Stimulated activated CD8-positive, alpha-beta memory T cell treated with anti-CD3 and anti-CD28 coated beads, Interleukin-7, amount 100 ng/mL, for 48 hours (primary cell): ENCODE measurements at places on chromosomes 12 and 14.

DNA sequence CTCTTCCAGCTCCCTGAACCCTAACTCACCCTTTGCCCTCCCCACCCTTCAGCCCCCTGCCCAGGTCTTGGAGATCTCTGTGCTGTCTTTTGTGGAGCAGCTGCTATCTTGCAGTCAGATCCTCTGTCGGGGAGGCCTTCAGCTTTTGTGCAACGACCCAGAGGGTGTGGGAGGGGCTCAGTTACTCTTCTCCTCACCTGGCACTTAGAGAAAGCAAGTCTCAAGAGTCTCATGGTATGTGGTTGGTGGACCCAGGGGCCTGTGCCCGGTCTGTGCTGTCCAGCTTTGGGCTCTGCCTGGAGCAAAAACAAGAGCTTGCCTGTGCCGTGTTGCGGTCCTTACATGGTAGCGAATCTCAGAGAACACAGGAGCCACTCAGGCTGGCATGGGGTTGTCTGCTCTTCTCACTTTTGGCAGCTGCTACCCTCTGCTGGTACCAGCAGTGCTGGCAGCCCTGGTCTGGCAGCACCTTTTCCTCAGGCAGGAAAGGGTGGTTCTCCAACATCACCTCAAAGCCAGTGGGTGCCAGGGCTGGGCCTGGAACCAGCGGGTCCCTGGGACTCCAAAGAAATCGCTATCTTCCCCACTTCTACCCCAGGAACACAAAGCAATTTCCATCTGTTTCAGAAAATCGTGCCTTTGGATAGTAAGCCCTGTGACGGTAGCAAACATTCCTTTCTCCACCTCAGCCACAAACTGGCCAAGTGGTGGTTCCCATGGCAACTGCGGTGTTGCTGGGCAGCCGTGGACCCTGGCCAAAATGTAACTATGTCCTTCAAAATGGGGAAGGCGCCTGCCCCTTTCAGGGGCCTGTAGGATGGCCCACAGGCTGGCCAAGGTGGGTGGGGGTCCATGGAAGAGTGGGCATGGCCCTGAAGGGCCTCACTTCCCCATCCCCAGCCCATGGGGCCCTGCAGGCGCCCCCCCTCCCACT, 90.0 kb downstream of the RIN3 start:
- no peak for DNase-seq

DNA sequence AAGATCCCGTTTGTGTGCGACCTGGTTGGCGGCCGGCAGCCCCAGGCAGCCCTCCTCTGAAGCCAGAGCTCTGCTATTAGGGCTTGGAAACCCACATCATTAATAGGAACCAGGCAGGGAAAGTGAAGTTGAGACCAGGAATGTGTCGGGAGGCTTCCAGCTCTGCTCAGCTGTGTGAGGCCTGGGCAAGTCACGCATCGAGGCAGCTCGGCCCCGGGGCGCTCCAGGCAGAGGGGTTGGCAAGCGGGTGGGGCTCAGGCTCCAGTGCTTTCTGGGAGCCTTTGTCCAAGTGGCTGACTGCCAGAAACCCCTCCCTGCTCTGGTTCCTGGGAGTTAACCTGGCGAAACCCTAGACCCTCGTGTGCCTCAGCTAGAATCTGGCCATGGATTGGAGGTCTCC, 1151.7 kb downstream of the VRK1 start:
- no peak for DNase-seq

- no peak for DNase-seq
Observed at GRCh38 chr12:14643251-14643650, 53.1 kb downstream of the GUCY2C start.

DNA sequence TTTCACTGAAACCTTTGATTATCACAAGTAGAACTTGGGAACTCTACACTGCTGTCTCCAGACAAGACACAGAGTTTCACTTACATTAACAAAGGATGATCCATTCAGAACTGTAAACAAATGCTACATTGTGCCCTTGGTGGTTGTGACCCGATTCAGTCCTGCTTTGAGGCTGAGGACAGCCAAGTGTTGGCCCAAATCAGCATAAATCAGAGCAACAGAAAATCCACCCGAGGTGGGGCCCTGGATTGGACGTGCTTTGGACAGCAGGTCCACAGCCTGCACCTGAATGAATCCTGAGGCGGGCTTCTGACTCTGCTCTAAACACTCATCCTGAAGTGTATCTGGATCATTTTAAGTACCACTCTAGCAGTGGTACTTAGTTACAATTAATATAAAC, 68.8 kb downstream of the PPP2R5C start:
- no peak for DNase-seq

DNA sequence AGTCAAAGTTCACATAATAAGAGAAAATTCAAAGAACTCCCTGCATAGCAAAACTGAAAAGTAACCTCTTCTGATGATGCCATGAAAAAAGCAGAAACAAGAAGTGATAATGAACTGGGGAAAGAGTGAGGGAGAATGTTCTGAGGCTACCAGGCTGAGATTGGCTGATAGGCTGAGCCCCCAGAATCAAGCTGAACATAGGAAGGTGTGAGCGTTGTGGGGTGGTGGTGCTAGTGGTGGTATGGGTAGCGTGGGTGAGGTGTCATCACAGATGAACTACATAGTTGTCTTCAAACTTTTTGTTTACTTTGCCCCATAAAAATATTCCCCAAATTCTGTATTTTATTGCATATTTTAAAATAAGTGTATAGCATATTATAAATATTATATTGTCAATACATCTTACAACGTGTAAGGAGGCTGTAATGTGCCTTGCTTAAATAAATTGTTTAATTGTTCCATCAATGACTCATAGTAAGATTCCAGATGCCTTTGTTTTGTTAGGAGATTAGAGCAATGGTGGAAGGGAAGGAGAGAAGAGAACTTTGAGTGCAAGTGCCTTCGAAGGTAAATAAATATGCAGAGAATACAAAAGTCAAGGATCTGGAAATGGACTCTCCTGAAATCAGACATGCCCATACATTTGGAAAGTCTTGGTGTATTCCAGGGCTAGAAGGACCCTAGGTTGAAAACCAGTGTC, 15.8 kb upstream of the CFAP54 start:
- no peak for DNase-seq

DNA sequence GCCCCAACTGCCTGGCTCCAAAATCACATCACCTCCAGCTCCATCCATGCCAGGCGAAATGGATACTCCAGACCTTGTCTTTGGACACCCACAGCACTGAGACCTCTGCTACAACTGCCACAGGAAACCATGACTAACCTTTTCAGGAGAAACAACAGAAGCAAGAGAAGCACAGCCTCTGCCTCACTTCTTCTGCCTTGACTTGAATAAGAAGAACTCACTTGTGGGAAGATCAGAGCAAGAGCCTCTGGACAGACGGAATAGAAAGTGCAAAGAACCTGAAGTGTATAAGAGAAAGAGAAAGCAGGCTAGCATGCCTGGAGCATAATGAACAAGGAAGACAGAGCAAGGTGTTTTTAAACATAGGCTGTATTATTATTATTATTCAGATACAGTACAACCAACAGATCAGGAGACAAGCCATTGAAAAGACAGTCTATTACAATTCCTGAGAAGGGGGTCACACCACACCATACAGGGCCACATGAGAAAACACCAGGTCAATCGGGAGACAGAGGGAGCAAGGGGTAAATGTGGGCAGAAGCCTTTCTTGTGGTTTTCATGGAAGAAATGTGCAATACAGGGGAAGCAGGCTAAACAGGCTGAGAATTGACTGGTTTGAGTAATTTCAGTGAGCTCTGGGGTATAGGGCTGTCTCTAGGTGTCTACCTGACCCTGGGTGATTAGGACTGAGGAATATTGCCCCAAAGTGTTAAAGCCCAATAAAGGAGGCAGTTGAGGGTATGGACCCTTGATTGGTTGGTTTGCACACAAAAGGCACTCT, 7.4 kb upstream of the OR10P1 start:
- DNase-seq: no peak
